GM20000 (cell line): ENCODE measurements at places on chromosomes 5 and 9.

- no peak for DNase-seq
Measured at GRCh38 chr5:83556190-83556589, 84.6 kb downstream of the VCAN start.

DNA sequence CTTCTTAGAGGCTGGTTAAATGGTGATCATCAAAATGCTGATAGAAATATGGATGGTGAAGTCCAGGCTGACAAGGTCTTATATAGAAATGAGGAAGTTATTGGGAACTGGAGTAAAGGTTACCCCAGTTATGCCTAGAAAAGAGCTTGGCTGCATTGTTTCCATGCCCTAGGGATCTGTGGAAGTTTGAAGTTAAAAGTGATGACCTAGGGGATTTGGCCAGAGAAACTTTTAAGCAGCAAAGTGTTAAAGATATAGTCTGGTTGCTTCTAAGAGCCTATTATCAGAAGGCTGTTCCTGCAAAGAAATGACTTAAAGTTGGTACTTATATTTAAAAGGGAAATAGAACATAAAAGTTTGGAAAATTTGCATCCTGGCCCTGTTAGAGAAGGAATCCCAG is 200.3 kb downstream of the ICE1 start:
- DNase-seq, result no peak

GRCh38 chr9:132182314-132183091 is 20.6 kb downstream of the NTNG2 start:
- no peak for DNase-seq

- no peak for DNase-seq
Measured at GRCh38 chr5:143024228-143024920, 254.2 kb downstream of the ARHGAP26 start.

GRCh38 chr9:114061830-114062474 is 16.1 kb downstream of the AMBP start:
- DNase-seq, result no peak

GRCh38 chr9:117555964-117556629 is 141.2 kb upstream of the ASTN2 start:
- peak; percentile 49 for DNase-seq

GRCh38 chr5:89246252-89246651 is 363.3 kb upstream of the MEF2C start:
- no peak for DNase-seq

- DNase-seq, result no peak
Measured at GRCh38 chr5:61801174-61801573, 469.1 kb downstream of the ZSWIM6 start.

GRCh38 chr5:80695666-80696065 is 40.9 kb upstream of the DHFR start:
- no peak for DNase-seq

- no peak for DNase-seq
Measured at GRCh38 chr5:163995206-163995605, 489.8 kb downstream of the MAT2B start.

GRCh38 chr9:133991214-133991921 is 756 bp downstream of the VAV2 start:
- DNase-seq, result peak; percentile 65

GRCh38 chr9:29021632-29022031 is 1448.4 kb upstream of the C9orf72 start:
- no peak for DNase-seq

- DNase-seq, result no peak
Measured at GRCh38 chr5:150045549-150045948, 40.8 kb downstream of the CSF1R start.

GRCh38 chr5:112346411-112347044 is 72.5 kb downstream of the EPB41L4A start:
- peak; percentile 29 for DNase-seq

DNA sequence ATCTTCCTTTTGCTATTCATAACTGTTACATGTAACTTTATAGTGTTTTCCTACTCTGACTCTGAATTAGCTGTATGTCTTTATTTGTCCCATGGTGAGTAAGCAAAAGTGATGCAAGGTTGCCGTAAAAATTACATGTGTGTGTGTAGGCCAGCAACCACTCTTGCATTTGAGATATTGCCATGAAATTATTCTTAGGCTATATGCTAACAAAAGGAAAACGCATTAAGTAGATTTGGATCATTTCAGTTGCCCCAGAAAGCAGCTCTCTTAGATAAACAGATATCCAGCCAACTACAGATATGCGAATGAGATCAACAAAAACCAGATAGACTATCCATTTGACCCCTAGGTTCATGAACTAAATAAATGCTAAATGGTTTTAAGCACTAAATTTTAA is 73.6 kb downstream of the CYLC2 start:
- no peak for DNase-seq

GRCh38 chr9:126479515-126479914 is 134.2 kb upstream of the LMX1B start:
- no peak for DNase-seq

- no peak for DNase-seq
Measured at GRCh38 chr9:125929846-125930245, 182.7 kb downstream of the PBX3 start.

- no peak for DNase-seq
Measured at GRCh38 chr5:73591698-73592501, 26.4 kb downstream of the UTP15 start.

GRCh38 chr5:40606077-40606765 is 73.5 kb upstream of the PTGER4 start:
- DNase-seq, result no peak

GRCh38 chr5:179130101-179130681 is 70.0 kb downstream of the ZNF354C start:
- no peak for DNase-seq

- no peak for DNase-seq
Measured at GRCh38 chr9:119451426-119451825, 82.2 kb upstream of the BRINP1 start.

- DNase-seq, result no peak
Measured at GRCh38 chr9:89357331-89358197, 39.3 kb downstream of the SECISBP2 start.

- DNase-seq, result peak; percentile 71
Measured at GRCh38 chr9:95507464-95508241, 9.1 kb downstream of the PTCH1 start.

DNA sequence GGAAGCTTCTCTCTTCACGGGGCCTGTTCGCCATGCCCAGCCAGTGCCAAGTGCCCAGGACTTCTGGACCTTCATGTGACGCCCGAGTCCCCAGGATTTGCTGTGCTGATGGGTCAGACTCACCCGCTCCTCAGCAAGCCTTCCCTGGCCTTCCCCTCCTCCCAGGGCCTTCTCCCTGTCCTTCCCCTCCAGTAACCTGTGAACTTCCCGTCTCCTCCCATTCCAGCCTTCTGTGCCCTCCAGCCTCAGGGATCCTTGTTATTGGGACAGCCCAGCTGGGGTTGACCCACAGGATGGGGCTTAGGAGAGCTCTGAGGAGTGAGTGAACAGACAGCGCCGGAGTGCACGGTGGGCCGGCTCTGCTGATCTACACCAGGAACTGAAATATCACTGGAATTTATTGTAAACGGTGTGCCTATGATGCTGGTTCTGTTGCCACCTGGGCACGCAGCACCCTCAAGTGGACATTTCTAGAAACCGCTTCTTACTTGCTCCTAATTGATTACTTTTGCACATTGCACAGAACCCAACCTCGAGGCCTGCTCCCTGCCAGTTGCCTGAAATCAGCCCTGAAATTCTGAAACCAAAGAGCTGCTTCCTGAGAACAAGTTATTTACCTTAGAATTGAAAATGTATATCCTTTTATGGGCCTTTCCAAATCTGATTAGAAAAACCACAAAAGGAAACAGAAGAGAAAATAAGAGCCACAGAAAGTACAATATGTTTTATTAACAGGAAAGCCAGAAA is 1.5 kb downstream of the SPAAR start:
- peak; percentile 47 for DNase-seq

- DNase-seq, result no peak
Measured at GRCh38 chr9:135906291-135907005, 898 bp downstream of the CAMSAP1 start.

GRCh38 chr9:134532084-134532483 is 109.5 kb upstream of the COL5A1 start:
- DNase-seq, result no peak

GRCh38 chr9:34458959-34459340 is 345 bp downstream of the DNAI1 start:
- no peak for DNase-seq

- DNase-seq, result no peak
Measured at GRCh38 chr5:168951356-168951755, 349.6 kb downstream of the SLIT3 start.

DNA sequence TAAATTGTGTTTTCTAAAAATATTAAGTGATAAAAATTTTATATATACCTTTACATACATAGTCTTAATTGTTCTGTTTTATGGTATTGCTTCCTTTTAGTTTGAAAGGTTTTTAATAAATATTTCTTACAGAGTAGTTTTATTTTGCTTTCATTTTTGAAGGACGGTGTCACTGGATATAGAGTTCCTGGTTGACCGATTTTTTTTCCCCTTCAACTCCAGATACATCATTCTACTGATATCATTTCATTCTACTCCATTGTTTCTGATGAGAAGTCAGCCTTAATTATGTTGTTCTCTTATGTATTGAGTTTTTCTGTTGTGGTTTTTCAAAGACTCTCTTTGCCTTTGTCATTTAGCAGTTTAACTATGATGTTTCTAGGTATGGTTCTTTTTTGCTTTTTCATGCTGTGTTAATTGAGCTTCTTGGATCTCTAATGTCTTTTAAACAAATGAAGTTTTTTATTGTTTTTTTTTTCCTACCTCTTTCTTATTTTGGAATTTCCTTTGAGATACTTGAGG is 30.4 kb downstream of the MTREX start:
- DNase-seq, result no peak

DNA sequence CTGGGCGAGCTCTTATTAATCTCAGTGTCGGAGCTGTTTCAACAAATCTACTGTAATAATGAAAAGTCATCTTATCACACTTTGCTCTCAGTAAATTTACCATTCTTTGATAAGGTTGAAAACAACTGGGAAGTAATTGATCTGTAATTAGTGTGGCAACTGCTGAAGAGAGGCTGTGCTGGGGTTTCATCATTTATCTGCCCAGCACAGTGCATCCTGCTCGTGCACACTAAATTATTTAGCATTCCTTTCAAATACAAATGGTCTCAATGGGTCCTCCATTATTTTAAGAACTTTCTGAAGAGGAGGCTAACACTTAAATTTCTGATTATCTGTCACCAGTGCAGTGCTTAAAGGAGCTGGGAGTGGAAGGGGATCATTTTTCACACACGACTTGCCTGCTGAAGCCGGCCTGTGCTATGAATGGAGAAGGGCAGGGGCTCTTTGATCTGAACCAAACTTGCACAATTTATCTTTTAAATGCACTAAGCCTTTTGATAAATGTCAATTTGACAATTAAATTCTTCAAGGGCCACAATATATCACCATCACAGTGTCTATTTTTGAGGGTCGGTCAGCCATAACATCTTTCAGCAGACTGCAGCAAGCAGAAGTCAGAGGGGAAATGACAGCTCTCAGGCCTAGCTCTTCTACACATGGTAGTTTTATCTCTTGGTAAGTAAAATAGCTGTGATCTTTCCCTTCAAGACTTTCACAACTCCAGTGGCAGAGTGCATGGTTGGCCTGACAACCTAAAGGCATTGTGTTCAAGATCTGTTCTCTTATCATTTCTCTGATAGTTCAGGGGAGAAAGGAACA is 106.4 kb upstream of the EFNA5 start:
- DNase-seq, result no peak

DNA sequence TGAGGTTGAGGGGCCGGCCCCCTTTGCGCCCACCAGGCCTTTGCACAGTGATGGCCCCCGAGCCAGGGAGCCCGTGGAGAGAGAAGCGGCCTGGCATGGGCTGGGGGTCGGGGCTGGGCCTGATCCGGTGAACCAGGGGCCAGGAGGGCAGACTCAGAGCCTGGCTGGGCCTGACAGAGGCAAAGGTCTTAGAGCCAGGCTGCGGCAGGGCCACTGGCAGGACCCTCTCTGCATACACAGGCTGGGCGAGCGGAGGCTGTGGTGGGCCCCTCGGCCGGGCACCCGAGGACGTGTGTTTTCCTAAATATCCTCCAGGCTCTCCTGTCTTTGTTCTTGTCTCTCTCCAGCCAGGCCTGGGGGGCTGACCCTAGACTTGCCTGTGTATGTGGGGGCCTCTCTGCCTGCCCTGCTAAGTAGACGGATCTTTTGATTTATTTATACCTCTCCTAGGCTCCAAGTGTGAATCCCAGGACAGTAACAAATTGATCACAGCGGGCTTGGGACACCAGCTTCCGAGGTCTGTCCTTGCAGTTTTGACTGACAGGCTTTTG is 933 bp downstream of the NEK6 start:
- no peak for DNase-seq

- DNase-seq, result no peak
Measured at GRCh38 chr5:150309886-150310239, 7.2 kb upstream of the ARSI start.

- DNase-seq, result no peak
Measured at GRCh38 chr5:113778147-113778546, 264.7 kb downstream of the YTHDC2 start.

DNA sequence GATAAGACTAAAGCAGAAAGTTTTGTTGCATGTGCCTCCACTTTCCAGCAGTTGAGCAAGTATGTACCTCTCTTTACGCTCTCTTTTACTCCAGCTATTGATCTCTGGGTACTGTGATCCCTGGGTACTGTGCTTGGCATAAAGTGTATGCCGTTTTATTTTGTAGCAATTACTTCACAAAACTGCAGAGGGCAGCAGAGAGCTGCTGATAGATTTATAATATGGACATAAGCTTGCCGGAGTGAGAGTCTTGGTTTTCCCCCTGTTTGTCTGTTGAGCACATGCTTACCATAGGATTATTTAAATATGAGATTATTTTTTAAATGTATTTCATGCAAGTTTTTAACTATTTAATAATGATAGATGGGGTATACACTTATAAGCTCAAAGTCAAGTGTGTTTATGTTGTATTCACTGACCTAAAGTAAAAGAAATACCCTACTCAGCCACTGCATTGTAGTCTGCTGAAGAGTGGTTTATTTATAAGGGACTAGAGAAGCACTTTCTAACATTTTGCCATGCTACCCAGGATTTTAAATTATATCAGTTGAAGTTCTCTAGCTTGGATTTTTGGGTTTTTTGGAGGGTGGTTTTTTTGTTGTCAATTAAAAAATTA is 13.0 kb downstream of the TTC1 start:
- peak; percentile 52 for DNase-seq

DNA sequence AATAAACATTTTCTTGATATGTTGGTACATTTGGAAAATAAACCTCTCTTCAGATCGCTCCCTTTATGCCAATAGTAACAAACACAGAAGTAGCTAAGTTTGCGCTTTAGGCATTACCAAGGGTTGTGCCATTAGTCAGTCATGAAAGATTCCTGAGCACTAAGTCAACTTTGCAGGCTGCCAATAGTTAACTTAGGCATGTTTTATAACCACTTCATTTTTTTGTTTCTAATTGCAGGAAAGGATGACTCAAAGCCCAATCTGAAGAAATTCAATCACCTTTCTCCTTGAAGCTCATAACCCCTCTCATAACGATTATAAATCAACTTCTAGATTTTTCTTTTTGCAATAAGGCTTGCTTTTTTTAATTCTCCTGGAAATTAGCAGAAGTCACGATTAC is 517.0 kb downstream of the AGTPBP1 start:
- DNase-seq, result no peak

GRCh38 chr9:114804505-114804904 is 1.3 kb downstream of the TNFSF15 start:
- DNase-seq, result no peak

- DNase-seq, result no peak
Measured at GRCh38 chr9:21803649-21804048, 1.2 kb downstream of the MTAP start.
